Dermis blood vessel endothelial cell (primary cell): ENCODE measurements at places on chromosomes 5 and 9. TPM values are rescaled to one million over a fixed set of nuclear protein-coding genes. Genes with fewer than 3 reads are reported as not detected.

DNA sequence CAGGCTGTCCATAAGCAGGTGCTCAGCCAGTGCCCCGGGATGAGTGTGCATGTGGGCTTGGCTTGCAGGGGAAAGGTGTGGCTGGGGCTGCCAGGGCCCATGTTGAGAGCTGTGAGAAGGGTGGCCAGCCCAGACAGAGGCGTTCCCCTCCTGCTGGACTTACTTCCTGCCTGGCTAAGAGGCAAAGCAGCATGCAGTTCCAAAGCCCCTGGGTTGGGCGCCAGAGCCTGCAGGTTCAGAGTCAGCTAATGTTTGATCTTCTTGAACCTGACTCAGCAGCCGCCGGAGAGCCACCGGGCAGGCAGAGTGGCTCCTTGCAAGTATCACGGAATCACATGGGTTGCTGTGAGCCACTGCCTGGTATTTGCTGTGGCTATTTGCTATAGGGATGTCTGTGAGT, 168.4 kb upstream of the MAP1B start:
- DNase-seq = no peak

GRCh38 chr5:142246258-142246657, 78.6 kb downstream of the SPRY4 start:
- peak; percentile 73 for DNase-seq

The FAM240B gene
- not detected in 2 replicates for total RNA-seq

DNA sequence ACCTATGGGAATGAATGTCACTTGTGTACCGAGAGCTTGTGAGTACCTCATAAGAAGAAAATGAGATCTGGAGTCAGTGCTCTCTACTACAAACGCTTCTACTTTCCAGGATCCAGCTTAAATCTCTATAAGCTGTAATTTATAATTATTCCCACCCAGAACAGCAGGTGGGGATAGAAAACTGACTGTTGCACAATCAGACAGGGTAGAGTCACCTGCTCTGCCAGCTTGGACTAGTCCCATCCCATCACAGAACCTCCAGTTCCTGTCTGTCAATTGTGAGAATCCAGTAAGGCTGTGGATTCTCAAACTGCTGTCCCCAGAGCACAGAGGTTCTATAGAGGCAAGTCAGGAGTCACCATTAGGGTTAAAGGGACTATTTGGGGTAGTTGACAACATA, 2.0 kb downstream of the SPINK7 start:
- no peak for DNase-seq
